ENCODE measurements at places on chromosomes 1 and 21.

- no peak for DNase-seq
These were observed 40.4 kb downstream of the LDLRAD2 start for GRCh38 chr1:21852282-21853130.

GRCh38 chr1:40151457-40152079, 9.6 kb upstream of the RLF start:
- DNase-seq, result no peak

GRCh38 chr1:33863779-33864178, at the start of gene HMGB4:
Gene HMGB4 (plus strand): TSS chr1:33864079. CDS start chr1:33864192, 113 bp downstream.
- no peak for DNase-seq

DNA sequence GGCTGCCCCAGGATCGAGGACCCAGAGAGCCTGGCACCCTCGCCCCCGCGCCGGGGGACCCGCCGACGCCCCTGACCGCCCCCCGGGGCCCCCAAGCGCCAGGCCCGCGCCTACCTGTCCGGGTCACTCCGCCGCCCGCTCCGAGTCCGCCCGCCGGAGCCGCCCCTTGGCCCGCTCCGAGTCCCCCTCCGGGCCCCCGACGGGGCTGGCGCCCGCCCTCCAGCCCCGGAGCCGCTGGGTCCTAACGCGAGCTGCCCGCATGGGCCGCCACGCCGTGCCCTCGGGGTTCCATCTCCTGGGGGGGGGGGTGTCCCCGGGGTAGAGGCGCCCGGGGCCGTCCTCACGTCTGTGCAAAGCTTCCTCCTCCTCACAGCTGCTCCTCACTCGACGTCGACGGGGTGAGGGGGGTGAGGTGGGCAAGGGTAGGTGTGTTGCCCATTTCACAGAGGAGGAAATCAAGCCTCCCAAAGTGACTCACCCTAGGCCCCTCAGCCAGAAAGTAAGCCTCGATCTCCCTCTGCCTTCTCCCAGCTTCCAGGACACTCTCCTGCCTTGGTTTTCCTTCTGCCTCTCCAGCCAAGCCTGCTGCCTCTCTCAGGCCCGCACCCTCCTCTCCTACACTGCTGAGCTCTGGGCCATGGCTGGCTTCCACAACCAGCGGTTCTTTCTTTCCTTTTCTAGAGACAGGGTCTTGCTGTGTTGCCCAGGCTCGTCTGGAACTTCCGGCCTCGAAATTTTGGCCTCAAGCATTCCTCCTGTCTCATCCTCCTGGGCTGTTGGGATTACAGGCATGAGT, at the start of gene MFAP2:
Gene MFAP2 (minus strand): TSS at position 148 of the 796 bp plus-strand sequence. CDS start 2,347 bp downstream, outside the sequence.
- peak; percentile 63 for DNase-seq

DNA sequence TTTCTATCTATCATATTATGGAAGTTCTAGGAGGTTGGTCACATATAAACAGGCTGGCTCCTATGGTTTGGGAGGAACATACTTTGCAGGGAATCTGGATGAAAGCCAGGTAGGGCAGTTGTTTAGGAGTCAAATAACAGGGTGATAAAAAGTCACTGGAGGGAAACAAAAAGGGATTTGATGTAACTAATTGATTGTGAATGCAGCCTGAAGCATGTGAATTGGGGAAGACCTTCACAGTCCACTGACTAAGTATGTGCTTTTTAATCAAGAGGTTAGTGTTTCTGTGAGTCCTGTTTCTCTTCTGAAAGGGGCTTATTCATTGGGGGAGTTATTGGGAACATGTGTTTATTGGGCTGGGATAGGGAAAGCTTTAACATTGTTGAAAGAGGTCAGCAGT, 41.3 kb downstream of the HMCN1 start:
- DNase-seq, result no peak

DNA sequence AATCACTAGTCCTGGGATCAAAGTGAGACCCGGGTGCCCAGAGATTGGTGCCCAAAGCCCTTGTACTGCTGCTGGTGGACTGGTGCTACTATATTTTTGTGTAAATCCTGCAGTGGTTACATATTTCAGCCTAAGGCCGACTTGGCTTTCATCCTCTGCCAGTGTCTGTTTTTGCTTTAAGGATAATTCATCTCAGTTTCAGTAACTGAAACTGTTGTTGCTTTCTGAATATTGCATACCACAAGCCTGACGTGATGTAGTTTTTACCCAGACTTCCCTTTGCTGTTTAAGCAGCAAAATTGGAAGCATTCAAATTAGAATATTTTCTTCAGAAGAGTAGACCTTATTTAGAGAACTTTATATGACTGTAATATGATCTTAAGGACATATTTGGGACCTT, 341.8 kb downstream of the RYR2 start:
- DNase-seq, result peak; percentile 2

DNA sequence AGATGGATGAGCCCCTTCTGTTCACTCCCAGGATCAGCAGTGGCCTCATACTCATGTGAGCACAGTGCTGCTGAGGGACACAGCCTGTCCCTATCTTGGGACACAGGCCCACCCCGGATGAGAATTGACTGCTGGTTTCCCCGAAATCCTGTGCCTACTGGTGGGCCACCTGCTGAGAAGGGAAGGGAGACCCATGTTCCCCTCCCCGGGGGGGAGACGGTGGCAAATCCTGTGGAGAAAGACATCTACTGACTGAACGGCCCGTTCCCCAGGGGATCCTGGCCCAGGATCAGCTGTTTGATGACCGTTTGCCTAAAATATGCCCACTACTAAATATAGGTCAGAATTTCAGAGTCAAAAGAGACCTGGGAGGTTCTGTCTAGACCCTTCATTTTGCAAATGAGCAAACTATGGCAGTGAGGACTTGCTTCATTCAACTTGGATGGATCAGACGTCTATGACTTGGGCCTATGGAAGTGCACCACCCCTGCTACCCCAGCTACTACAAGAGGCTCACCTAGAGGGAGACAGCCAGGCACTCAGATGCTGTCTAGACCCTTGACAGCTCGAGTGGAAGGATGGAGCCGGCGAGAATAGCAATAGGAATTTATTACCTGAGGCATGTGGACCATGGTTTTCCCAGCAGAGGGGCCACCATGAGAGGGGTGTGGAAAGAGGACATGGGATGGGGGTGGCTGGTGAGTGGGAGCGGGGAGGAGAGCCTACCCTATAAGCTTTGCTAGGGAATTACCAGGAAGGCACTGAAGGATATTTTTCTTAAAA, 15.6 kb upstream of the THEMIS2 start:
- DNase-seq, result no peak

DNA sequence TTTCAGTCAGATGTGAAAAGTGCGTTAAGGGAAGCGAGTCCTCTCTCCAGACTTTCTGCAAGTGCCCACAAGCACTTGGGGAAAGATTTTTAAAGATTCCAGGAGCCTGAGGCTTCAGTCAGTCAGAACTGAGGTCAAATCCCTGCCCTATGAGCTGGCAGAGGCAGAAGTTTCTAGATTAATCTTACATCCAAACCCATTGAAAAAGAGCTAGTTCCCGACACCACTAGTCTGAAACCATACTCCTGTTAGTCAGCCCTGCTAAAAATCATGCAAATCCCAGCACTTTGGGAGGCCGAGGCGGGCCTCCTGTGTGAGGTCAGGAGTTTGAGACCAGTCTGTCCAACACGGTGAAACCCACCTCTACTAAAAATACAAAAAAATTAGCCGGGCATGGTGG, 21.0 kb downstream of the RSPH1 start:
- DNase-seq, result peak; percentile 20

GRCh38 chr1:152036267-152037216, at the start of gene S100A11:
Gene S100A11 (minus strand): TSS chr1:152037004. CDS start chr1:152036915, 89 bp downstream.
- peak; percentile 88 for DNase-seq

DNA sequence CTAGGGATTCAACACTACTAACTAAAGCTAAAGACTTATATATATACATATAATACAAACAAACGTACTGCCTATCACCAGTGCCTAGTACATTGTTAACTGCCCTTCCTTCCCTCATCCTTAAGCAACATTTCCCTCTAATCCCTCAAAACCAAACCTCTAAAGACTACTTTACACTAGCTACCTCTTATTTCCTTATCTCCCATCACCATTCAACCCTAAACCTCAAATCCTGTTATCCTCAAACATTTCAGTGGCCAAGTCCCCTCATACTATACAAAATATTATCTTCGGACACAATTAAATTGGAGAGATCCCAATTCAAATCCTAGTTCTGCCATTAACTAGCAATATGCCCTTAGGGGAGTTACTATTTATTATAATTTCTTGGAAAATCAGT, 3.7 kb downstream of the SCAF4 start:
- DNase-seq, result no peak

- DNase-seq, result no peak
These were observed 23.8 kb upstream of the KIAA1614 start for GRCh38 chr1:180888870-180889269.

- DNase-seq, result peak; percentile 64
These were observed 36.5 kb downstream of the PUM1 start for GRCh38 chr1:31029026-31029425.

DNA sequence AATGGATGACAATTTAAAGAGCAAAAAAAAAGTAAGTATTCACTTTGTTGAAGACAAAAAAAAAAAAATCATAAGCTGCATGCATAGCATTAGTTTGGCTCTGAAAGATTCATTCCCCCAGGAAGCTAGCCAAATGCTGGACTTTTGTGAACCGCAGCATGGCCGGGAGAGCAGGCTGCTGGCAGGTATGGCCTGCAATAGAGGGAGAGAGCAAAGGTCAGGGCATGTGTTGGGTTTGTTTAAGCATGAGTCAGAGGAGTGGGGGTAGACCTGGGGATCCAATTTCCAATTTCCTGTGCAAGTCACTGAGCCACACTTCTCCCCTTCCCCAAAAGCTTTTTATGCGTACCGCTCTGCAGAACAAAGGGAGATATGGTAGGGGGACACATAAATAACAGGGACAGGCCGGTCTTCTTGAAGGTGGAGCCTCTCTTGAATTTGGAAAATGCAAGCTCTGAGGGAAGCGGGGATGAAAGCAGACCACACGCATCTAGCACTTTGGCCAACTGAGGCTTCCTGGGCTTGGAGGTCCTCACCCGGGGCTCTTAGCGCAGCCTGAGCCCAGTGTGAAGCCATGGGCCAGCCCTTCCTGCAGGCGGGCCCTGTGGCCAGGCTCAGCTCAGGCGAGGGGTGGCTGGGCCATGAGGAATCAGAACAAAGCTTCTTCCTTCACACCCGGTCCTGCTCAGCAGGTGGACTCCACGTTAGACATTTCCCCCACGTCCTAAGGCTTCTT, 171.1 kb downstream of the TOMM20 start:
- peak; percentile 83 for DNase-seq

GRCh38 chr1:2894381-2895041, 93.0 kb upstream of the TTC34 start:
- DNase-seq, result no peak

- no peak for DNase-seq
These were observed 57.6 kb downstream of the OLFML2B start for GRCh38 chr1:161966067-161966466.

DNA sequence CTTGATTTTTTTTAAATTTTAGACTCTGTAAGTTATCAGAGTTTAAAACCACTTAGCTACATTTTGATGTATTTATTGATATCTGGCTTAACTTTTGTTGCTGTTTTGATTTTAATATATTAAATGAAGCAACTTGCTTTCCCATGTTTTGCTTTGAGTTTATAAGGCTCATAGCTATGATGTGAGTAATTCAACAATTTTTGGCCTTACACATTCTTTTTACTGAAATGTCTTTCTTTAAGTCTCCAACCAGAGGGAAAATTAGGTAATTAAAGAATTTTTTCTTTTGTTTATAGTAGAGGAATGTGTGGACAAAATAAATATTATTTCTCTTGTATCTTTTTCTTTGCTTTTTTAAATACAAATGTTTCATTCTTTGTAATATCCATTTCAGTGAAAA, 258.3 kb upstream of the ADAMTS5 start:
- DNase-seq, result peak; percentile 56

- DNase-seq, result no peak
These were observed 274.4 kb downstream of the RYR2 start for GRCh38 chr1:237316352-237316751.

DNA sequence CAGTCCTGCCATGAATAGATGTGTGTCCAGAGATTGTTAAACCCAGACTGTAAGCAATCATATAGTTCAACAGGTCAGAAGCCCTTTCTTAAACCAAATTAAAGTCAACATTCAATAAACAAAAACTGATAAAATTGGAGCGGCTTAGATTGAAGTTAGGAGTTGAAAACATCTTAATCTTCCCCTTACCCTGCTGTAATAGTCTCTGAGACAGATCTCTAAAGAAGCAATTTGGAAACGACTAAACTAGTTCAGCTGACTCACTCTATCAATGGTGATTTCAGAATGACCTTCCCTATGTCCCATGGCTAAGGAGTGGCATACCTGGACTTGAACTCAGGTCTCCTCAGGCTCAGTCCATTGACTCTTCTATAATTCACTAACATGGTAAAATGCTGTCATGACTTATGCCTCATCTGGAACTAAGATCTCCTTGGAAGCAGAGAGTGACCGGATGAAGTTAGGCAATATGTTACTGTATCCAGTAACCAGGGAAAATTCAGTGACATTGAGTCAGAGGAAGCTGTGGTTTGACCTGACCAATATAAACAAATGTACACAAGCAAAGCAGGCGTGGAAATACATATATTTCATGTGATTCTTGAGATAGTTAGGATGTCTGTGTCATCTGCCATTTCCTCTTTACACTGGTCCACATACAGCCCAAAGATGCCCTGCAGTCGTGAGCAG, 30.1 kb downstream of the SGIP1 start:
- peak; percentile 99 for DNase-seq

DNA sequence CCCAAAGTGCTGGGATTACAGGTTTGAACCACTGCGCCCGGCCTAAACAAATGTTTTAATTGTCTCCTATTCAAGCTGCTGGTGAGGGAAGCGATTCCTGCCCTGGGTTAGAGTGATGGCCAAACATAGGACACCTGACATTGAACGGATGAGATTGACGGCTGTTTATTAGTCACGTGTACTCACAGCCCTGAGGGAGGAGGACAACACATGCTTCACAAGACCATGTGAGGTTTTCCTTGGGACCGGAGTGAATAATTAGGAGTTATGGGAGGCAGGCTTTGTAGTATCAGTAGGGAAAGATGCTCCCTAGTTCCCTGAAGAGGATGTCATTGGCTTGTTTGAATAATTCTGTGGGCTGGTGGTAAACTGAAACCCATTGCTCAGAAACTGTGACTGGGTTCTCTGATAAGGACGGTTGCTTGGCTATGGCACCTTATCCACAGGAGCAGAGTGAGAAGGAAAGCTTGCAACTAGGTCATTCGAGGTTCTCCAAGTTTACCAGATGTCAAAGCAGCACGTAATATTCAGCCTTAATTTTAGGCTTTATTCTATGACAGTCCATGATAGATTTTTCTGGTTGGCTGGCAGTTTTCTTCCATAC, 245.8 kb downstream of the PLA2G4A start:
- no peak for DNase-seq

- no peak for DNase-seq
These were observed 104.2 kb downstream of the IGSF21 start for GRCh38 chr1:18211764-18212163.

DNA sequence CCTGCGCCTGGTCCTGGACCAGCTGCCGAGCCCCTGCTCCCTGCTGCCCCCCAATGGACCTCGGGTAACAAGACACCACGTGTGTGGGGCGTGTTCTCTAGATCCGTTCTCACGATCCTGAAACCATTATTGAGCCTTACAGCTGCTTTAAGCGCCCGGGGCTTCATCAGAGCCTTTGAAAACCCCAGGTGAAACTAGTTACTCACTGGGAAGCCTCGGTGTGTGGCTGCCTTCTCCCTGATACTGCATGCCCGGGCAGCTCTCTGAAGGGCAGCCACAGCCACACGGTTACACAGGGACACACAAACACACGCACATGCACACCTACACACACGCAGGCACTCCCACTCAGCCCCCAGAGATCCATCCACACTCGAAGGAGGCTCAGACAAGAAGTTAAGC, 5.3 kb downstream of the HES2 start:
- peak; percentile 70 for DNase-seq

GRCh38 chr1:34695580-34695979, 59.3 kb upstream of the GJB5 start:
- no peak for DNase-seq

All from EL (cell line).